Stimulated activated CD8-positive, alpha-beta memory T cell treated with anti-CD3 and anti-CD28 coated beads, Interleukin-7, amount 100 ng/mL, for 1 hour (primary cell): ENCODE measurements at places on chromosomes 11 and 22.

- DNase-seq = no peak
Observed at GRCh38 chr11:82945682-82946081, 44.1 kb downstream of the DDIAS start.

DNA sequence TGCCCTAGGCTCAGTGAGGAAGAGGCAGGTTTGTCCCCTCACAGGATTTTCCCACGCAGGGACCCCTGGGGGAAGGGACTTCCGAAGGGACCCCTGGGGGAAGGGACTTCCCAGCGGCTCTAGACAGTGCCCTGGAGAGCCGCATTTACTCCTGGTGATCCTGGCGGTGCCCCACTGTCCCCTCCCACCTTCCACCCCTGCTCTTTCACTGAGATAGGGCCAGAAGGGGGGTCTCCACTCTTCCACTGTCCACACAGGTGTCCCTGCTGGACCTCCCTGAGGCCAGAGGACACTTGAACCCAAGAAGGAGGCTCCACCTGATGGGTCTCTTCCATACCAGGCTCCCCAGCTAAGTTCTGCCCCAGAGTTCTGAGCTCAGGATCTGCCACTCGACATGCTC is 1333.9 kb downstream of the BRD1 start:
- no peak for DNase-seq

- no peak for DNase-seq
Observed at GRCh38 chr11:119113716-119114115, 6.6 kb downstream of the C2CD2L start.

DNA sequence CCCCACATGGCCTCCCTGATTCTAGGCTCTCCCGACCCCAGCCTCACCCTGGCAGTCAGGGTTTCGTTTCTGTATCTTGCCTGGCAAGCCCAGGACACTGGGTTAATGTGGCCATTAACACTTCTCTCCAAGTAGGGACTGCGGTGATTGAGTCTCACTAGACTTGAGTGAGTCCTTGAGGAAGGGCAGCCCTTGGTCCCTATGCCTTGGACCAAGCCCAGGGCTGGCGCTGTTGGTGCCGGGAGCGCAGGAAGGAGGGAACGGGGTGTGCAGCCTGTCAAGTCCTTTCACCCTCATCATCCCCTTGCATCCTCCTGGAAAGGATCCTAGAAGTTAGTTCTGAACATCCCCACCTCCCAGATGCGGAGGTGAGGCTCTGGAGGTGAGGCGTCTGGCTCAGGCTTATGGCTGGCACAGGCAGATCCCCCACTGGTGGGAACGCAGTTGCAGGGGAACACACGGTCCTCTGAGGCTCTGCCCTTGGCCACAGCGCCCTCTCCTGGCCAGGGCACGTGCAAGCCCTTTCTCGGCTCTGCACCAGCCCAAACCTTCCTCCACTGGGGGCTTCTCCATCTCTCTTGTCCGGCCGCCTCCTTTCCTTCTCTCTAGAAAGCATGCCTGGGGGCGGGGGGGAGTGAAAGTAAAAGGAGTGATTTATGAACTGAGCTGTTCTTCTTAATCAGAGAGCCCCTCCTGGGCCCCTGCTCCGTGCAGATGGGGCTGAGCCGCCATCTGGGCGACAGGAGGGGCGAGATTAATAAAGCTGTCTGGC is 56.7 kb downstream of the TP53I11 start:
- peak; percentile 30 for DNase-seq

- DNase-seq = no peak
Observed at GRCh38 chr11:126262216-126262615, 6.5 kb downstream of the SRPRA start.

DNA sequence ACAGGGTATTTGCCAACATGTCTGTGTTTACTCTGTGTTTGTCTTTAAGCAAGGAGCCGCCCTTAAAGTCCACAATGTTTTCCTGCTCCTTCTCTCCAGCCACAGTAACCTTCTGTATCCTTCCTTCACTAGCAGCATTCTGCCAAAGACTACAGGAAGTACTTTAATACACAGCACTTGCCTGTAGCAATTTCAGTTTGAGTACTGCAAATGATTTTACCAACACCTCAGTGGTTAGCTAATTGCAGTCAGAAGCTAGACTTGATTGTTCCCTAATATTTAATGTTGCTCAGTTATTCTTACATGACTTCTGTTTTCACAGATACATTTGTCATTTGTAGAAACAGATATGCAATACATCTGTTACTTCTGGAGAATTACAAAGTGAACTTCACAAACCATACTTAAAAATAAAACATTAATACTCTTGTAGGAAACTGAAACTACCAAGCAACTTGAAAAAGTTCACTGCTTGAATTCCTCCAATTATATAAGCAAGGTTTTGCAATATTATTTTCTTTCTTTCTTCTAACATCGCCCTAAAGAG is 69.1 kb downstream of the FCHSD2 start:
- DNase-seq = no peak

DNA sequence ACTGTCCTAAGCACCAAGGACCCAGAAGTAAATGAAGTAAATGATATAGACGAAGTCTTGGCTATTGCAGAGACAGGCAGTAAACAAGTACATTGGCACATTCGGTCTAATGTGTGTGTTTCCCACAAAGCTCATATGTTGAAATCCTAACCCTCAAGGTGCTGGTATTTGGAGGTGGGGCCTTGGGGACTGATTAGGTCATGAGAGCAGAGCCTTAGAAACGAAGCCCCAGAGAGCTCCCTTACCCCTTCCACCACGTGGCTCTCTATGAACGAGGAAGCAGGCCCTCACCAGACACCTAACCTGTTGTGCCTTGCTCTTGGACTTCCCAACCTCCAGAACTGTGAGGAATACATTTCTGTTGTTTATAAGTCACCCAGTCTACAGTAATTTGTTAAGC is 14.9 kb downstream of the CLMP start:
- no peak for DNase-seq

DNA sequence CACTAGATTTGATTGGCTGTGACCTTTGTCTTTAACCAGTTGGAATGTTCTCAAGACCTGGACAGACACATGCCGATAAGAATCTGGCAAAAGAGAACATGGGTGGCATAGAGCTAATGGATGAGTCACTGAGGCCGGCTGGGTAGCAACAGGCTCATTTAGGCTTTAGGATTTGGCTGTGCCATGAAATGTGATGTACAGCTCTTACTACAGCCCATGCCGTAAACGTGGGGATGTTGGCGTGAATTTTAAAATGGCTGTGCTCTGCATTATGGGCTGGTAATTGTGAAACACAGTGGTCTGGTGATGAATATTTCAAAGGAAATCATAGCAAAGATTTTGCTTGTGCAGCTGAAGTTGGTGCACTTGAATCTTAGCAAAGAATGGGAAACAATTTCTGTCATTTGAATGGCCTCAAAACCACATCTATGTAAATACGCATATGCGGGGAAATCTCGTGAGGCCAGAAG is 332.4 kb downstream of the TBC1D22A start:
- no peak for DNase-seq

DNA sequence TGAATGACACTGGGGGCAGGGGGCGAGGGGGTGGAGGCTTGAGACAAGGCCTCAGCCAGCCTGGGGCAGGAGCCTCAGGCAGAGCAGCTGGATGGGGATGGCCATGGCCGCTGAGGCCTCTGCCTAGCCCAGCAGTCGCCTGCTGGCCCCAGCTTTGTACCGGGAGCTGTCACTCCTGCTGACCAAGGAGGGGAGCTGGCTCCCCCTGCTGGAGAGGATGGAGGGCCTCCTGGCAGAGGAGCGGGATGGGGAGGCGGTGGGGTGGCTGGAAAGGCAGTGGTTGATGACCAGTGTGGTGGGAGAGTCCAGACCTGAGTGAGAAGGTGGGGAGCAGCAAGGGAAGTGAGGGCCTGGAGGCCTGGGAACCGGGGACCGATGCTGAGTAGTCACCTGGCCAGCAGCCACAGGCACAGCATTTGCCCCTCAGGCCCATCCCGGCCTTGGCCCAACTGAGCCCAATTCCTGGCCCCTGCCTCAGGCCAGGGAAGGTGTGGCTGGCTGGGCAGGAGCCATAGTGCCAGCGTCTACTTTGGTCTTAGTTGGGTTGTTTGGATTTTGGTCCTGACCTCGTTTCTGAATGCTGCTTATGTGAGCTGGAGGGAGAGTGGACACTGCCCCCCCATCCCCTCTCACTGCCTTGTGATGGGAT is 6.0 kb upstream of the SUSD2 start:
- peak; percentile 24 for DNase-seq

- DNase-seq = no peak
Observed at GRCh38 chr11:29029452-29029851, 921.3 kb downstream of the METTL15 start.

GRCh38 chr11:13972944-13973343 is 10.4 kb downstream of the SPON1 start:
- no peak for DNase-seq

DNA sequence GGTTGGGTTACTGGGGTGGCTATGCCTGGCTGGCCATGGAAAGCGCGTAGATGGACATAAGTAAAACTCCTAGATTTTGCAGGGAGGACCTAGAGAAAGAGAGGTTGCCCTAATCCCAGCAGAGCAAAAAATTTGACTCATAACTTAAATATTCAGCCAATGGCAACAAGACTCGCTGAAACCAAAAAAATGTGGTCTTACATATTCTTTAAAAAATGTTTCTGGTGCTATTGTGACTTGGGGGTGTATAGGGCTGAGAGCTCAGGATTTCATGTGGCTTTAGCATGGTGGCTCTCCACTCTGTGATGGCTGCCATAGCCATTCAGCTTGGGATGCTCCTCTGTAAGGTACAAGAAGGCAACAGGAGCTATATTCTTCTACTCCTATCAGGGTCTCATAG is 27.2 kb upstream of the PDGFD start:
- no peak for DNase-seq

DNA sequence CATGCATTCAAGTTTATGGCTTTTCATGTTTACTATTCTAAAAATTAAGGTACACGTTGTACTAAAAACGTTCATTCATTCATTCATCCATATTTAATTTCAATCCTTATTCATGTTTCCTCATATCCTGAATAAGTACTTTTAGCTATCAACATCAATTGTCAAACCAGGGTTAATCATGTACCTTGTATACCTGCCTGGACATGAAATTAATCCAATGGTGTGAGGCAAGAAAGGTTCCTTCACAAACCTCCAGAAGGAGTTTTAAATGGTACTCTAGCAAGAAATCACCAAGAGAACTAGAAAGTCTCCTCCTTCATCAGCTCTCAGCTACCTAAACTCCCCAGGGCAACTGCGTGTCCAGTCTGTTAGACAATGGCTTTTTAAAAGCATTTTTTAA is 33.4 kb downstream of the TMEM123 start:
- DNase-seq = no peak

DNA sequence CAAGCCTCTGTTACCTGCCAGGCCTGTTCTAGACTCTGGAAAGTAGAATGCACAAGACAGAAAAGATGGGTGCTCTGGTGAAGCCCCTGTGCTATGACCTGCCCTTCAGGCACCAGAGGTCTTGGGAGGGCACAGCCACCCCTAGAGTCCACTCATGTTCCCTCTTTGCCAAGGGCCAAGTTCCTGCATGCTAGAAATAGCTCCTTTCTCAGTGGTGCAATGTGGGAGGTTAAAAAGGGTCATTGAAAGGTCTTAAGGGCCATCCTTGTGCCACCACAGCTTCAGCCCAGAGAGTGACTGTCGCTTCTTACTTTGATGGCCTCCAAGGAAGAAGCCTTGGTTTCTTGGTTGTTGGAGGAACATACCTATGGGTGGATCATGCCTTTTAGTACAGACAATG is 84.6 kb upstream of the PARVA start:
- no peak for DNase-seq

- DNase-seq = no peak
Observed at GRCh38 chr11:92552942-92553341, 328.3 kb downstream of the FAT3 start.

GRCh38 chr11:34757026-34757451 is 136.1 kb downstream of the EHF start:
- DNase-seq = no peak

DNA sequence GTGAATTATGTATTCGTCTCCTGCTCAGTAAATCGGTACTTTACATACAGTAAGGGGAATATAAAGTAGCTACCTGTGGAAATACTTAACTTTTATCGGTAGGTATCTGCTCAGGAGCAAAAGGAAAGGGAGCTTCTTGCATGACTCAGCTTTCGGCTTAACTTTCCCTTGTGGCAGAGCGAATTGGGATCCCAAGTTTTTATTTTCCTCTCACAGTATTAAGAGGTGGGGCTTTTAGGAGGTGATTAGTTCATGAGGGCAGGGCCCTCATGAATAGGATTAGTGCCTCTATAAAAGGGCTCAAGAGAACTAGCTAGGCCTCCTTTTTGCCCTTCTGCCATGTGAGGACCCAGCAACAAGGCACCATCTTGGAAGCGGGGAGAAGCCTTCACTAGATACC is 18.7 kb downstream of the RCN1 start:
- no peak for DNase-seq

GRCh38 chr11:124839128-124839971 is 25.9 kb upstream of the ROBO3 start:
- DNase-seq = no peak

DNA sequence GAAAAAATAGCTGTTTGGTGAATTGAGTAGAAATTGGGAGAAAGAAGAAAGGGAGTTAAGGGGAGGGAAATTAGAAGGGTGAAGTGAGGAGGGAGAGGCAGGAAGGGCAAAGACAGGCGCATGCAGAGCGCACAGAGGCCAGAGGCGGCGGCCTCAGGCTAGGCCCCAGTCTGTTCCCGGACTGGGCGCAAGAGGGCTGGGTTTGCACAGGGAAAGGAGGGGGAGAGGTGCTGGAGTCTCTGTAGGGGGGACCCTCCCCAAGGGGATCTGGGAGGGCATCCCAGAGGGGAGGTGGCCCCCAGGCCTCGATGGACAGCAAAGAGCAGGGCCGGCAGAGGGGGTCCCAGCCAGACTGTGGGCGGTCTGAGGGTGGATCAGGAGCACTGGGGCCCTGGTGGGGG is 1.3 kb upstream of the FLRT1 start:
- no peak for DNase-seq

GRCh38 chr22:20267441-20268278 is 458 bp downstream of the RTN4R start:
- DNase-seq = no peak

- DNase-seq = no peak
Observed at GRCh38 chr11:106683435-106683834, 334.8 kb downstream of the GUCY1A2 start.

GRCh38 chr11:35554491-35555437 is 29.3 kb upstream of the PAMR1 start:
- no peak for DNase-seq

DNA sequence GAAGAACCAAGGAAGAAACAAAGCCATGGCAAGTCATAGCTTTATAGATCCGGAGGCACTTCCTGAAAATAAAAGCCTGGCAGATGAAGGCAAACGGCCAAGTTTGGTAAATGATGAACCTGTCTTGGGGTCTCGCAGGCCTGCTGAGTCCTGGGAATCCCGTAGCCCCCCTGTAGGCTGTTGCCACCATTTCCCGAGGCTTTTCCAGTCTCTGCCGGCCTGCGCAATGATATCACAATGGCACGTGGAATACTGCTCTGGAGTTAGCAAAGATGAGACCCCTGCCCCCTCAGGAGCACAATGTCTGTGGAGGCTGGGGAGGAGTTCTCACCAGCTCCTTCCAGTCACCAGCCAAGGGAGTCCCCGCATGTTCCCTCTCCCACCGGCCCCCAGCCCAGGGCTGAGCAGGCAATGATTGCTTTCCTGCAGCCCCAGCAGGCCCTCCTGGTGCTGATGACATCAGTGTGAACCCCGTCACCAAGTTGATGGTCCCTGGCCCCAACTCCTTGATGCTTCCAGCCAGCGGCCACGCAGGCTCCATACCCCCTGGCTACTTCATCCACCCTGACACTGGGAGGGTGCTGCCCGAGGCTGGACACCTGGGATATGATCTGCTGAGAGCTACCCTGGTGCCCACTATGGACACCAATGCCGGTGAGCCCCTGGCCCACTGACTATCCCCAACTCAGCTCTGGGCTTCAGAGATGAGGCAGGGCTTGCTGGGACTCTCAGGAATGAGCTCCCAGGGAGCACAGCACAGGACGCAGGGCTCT is 55.9 kb downstream of the BTG4 start:
- DNase-seq = no peak

- no peak for DNase-seq
Observed at GRCh38 chr11:104036995-104037394, 555 bp downstream of the DDI1 start.
